ENCODE measurements at places on chromosomes 3 and 15.

- no peak for DNase-seq
Measured at GRCh38 chr15:64315216-64315615, 40.8 kb downstream of the CSNK1G1 start.

- no peak for DNase-seq
Measured at GRCh38 chr3:106068795-106069194, 200.0 kb upstream of the CBLB start.

DNA sequence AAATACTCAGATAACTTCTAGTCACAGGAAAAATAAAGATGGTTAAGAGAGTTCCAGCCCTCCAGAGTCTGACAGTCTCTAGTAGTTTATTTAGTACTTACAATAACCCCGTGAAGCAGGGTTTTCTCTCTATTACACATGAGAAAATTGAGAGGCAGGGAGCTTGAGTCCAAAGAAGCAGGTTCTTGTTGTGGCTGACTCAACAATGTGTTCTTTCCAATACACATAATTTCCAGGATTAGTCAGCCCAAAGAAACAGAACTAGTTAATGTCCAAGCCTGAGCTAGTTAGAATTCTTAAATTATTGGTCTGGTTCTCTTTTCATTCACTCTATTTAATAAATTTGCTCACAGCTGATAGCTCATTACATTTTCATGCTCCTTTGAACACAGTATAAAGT is 49.9 kb downstream of the ALDH1A2 start:
- no peak for DNase-seq

GRCh38 chr15:43520138-43520537 is 2.7 kb downstream of the MAP1A start:
- no peak for DNase-seq

GRCh38 chr3:98027085-98027446 is 8.0 kb downstream of the GABRR3 start:
- no peak for DNase-seq

DNA sequence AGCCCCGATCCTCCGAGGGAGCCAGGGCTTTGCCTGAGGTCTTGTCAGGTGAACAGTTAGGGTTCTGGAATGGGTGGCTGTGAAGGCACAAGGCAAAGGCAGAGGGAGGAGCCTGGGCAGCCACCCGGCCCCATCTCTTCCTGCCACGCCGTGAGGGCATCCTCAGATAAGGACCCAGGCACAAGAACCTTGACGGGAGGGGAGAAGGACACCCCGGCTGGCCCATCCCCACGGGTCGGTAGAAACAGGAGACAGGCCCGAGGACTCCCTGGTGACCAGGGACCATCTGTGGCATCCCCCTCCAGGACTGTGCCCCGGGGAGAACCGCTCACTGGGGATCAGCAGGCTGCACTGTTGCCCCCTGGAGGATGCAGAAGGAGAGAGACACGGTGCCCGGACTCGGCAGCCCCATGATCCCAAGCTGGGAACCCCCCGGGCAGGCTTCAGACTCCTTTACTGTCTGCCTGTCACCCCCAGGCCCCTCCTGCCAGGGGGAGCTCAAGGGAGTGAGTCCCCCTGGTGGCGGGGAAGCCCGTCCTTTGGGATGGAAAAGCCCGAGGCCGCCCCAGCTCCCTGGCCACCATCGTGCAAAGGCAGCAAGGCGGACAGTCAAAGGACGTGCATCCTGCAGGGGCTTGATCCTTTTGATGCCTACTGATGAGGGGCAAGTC is 12.3 kb upstream of the PCSK6 start:
- DNase-seq, result peak; percentile 53

GRCh38 chr3:50068134-50068533 is 20.6 kb upstream of the RBM5 start:
- DNase-seq, result no peak

DNA sequence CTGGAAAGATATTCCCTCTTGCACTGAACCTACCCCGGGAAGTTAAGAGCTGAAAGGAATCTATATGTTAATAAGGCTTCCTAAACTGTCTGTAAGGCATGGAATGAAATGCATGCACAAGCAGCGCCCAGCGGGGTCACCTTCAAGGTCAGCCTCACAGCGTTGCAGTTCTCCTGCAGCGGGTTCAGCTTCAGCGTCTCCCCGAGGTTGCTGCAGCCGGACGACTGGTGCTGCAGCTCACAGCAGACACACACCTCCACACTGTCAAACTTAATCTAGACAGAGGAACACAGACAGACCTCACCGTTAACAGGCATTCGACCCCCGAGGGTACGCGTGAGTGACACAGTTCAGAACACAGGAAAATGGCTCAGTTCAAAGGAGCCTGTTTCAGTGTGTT is 73.3 kb downstream of the NSMCE3 start:
- DNase-seq, result no peak

- no peak for DNase-seq
Measured at GRCh38 chr3:169787120-169787519, 13.9 kb downstream of the MYNN start.

- no peak for DNase-seq
Measured at GRCh38 chr15:67556976-67557570, 14.6 kb downstream of the MAP2K5 start.

- no peak for DNase-seq
Measured at GRCh38 chr15:100890051-100890720, 10.6 kb downstream of the ALDH1A3 start.

GRCh38 chr3:53566461-53567145 is 72.2 kb downstream of the CACNA1D start:
- no peak for DNase-seq

- peak; percentile 25 for DNase-seq
Measured at GRCh38 chr3:183224180-183224970, 28.7 kb upstream of the B3GNT5 start.

- no peak for DNase-seq
Measured at GRCh38 chr3:127682561-127682960, 9.8 kb downstream of the ABTB1 start.

GRCh38 chr3:105513042-105513441 is 146.3 kb downstream of the ALCAM start:
- DNase-seq, result no peak

DNA sequence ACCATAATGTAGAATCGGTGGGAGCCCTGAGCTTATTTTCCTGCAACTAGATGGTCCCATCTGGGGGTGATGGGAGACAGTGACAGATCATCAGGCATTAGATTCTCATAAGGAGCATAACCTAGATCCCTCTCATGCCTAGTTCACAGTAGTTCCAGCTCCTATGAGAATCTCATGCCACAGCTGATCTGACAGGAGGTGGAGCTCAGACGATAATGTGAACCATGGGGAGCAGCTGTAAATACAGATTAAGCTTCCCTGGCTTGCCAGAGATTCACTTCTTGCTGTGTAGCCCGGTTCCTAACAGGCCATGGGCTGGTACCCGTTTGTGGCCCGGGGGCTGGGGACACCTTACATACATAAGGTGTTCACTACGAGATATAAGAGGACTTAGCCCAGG is 67.5 kb upstream of the LRRFIP2 start:
- DNase-seq, result no peak

DNA sequence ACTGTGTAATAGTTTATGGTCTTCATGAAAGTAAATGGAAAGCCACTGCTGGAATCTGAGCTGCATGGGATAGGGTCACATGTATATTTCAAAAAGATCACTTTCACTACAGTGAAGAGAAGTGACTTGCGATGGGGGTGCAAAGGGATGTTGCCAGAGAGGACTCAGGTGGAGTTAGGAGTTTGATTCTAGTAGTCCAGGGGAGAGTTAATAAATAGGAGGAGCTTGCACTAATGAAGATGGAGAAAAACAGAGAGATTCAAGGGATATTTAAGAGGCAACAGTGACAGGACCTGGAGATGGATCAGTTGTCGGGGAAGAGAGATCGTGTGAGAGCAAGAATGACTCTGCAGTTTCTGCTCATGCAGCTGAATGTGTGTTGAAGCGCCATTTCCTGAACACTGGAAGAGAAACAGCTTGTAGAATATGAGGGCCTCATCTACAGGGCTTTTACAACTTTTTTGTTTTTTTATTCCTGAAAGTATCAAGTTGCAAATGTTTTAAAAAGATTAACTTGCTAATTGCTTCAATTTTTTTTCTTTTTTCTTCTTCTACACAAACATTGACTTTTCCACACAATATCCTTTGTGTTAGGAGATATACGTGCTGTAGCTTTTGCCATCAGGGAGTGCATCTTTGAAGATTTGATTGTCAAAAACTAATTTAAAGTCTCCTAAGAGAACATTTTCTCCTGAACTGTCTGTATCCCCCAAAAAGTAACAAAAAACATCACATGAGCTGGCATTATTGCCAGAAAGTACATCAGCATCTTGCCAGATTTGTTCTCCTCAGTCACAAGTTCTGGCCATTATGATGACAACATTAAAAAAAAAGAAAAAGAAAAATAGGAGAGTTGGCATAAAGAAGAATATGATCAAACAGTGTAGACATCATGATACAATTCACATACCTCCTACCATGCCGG is 37.5 kb downstream of the SETMAR start:
- DNase-seq, result no peak

DNA sequence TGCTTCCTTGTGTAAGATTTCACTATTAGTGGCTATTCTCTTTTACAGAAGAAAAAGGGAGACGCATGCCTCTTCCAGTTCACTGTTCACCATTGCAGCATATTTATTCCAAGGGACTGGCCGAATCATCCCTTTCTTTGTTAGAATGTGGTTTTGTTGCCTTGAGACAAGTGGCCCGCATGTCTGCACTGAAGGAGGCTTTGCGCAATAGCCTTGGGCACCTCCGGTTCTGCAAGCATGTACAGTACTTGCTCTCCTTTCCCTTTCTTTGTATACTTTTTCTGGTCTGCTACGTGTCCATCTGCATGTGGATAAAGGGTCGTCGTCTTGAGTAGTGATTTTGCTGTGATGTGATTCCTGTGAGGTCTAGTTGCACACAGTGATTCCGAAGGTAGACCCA is 43.0 kb downstream of the FLNB start:
- DNase-seq, result no peak

- DNase-seq, result no peak
Measured at GRCh38 chr3:194986208-194987043, 284.5 kb downstream of the XXYLT1 start.

- no peak for DNase-seq
Measured at GRCh38 chr3:102398176-102398575, 36.6 kb upstream of the ZPLD1 start.

- DNase-seq, result no peak
Measured at GRCh38 chr3:129176051-129176450, 7.6 kb downstream of the CNBP start.

- no peak for DNase-seq
Measured at GRCh38 chr15:81327516-81327915, 3.6 kb upstream of the STARD5 start.

- DNase-seq, result peak; percentile 11
Measured at GRCh38 chr15:40511472-40512133, 40.8 kb downstream of the CHST14 start.

- DNase-seq, result peak; percentile 73
Measured at GRCh38 chr3:128497305-128498126, 4.5 kb upstream of the GATA2 start.

GRCh38 chr15:69181424-69181823 is 21.0 kb downstream of the GLCE start:
- no peak for DNase-seq

DNA sequence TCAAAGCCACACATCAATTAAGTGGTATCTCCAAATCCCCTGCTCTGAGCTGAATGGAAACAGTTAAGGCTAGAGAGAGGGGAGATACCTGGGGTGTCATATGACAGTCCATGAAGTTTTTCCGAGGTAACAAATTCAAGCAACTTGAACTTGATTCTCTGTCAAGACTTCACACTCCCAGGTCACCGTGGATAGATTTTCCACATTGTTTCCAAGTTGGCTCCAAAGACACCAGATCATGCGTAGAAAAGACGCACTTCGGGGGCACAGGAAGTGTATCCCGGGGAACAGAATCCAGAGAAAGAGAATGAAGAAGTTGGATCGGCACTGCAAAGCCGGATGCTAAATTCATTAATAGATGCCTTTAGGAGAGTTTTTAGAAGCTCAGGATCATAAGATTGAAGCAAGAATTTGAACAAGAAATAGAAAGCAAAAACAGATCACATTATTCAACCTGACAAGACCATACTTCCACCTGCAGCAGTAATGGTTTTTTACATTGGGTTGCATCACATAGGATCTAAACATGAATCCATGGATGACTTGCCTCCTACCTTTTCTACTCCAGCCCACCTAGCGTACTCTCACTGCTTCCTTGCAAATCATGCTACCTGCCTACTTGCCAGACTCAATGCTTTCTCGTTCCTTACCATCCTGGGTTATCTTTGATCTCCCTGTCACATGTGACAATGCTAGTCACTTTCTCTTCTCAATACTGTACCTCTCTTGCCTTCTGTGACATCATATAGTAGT is 253.0 kb upstream of the ADAMTS9 start:
- DNase-seq, result no peak

GRCh38 chr3:53337167-53337940 is 10.0 kb downstream of the DCP1A start:
- DNase-seq, result no peak

DNA sequence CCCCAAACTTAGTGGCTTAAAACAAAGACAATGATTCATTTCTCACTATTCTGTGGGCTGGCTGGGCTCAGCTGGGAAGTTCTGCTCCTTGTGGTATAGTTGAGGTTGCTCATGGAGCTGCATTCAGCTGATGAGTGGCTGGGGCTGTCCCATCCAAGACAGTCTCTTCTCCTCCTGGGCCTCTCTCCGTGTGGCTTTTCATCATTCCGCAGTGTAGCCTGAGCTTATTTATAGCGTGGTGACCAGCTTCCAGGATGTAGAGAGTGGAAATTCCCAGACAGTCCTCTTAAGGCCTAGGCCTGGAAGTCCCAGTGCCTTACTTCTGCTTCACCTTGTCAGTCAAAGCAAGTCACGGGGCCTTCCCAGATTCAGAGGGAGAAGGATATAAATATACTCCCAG is 136.7 kb upstream of the DAZL start:
- DNase-seq, result no peak

Measured in stimulated activated CD4-positive, alpha-beta T cell treated with anti-CD3 and anti-CD28 coated beads, Interleukin-4, amount 100 ng/mL, for 1 hour (primary cell).